ENCODE measurements at places on chromosomes 4 and X.

GRCh38 chrX:45745479-45745878 lies 544.8 kb upstream of the DIPK2B start:
- no peak for DNase-seq

GRCh38 chr4:54727346-54727745 lies 69.6 kb downstream of the KIT start:
- no peak for DNase-seq

DNA sequence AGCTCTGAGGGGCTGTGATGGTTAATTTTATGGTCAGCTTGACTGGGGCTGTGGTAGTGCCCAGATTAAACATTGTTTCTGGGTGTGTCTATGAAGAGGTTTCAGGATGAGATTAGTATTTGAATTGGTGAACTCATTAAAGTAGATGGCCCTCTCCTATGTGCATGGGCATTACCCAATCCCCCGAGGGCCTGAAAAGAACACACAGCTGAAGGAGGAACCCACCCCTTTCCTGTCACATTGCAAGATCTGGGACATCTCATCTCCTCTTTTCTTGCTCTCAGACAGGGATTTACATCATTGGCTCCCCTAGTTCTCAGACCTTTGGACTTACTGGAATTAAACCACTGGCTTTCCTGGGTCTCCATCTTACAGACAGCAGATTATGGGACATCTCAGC lies 29.4 kb upstream of the NDP start:
- DNase-seq, result no peak

DNA sequence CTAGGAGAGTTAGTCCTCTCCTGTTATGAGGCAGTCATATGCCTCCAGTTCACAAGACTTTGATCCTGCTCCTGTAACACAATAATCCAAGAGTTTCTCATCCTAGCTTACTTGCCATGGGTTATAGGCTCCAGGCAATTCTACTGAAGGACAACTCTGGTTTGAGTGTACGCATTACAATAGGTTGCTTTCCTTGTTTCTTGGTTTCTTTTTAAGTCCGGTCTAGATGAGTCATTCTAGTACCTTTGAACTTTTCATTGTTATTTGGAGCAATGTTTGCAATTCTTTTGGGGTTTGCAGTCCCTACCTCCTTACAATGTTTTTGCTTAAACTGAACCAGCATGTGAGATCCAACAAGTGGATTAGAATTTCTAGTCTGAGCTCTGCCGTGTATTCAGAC lies 109.1 kb downstream of the ANAPC4 start:
- DNase-seq, result no peak

DNA sequence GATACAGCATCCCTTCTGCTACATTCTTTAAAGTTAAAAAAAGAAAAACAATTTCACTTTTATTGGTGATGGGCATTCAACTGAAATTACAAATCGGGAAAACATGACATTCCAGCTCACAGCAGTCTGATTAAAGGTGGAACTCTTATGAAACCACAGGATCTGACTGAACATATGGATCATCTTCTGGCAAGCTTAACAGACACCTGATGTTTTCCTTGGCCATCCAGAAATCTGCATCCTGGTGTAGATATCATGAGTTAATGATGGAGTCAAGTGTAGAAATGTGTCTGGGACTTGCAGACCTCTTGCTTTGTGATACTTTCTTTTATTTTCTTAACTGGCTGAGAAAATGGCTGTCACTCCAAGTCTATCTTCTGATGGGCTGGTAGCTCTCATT lies 167.9 kb downstream of the CBR4 start:
- no peak for DNase-seq

DNA sequence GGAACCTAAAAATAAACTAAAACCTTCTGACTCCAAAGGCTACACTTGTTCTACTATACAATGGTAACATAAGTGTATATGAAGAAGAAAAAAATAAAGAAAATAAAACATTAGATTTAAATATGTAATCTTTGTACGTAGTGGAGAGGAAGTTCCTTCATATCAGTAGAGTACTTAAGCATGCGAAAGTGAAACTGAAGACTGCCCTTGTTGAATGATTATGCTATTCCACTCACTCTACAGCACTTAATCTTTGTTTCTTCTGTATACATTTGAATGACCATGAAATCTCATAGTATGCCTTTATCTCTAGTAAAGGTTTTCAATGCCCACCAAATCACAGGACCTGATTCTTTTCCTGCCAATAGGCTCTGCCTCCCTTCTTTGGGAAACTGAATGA lies 78.9 kb downstream of the NDST3 start:
- peak; percentile 53 for DNase-seq

- no peak for DNase-seq
Observed at GRCh38 chrX:38803243-38803587, 2.0 kb downstream of the MID1IP1 start.

GRCh38 chr4:156705311-156705710 lies 266.3 kb downstream of the PDGFC start:
- no peak for DNase-seq

GRCh38 chr4:177492022-177492421 lies 49.8 kb upstream of the AGA start:
- DNase-seq, result no peak

- DNase-seq, result no peak
Observed at GRCh38 chr4:6417516-6418050, 54.8 kb downstream of the PPP2R2C start.

GRCh38 chr4:34732176-34732950 lies 1512.0 kb downstream of the ARAP2 start:
- DNase-seq, result no peak

Measured in mesenchymal stem cell (in vitro differentiated cells and primary cell).